ENCODE measurements at places on chromosomes 12 and 14. TPM values are rescaled to one million over a fixed set of nuclear protein-coding genes. Genes with fewer than 3 reads are reported as not detected.

HOXC9 gene
- total RNA-seq: not detected

DNA sequence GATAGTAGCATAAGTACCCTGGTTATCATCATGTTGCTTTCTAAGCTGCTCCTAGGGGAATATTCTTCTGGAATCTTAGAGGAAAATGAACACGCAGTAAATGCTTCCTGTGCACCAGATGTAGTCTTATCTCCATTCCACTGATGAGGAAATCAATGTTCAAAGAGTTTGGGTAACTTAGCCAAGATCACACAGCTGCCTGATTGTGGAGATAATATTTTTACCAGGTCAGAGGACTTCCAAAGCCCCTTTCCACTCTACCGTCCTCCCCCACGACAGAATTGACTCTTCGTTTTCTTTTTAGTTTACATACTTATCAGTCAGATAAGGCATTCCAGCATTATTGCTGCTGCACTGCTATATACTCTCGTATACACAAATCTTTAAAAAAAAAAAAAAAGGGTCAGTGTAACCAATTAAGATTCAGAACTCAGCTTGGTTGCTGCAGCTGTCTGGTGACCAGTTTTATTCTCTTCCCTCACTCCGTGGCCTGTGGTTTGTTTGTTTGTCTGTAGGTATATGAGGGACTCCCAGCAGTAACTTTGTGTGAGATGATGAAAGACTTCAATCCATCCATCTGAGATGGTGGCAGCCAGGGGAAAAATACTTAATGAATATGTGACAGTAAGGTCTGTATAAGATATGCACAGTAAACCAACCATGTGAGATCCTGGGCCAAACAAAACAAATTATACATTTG is 110.5 kb downstream of the TGFB3 start:
- no peak for DNase-seq

CCDC184 gene
- 2.1 TPM for total RNA-seq

HPD gene
- total RNA-seq: 0.27 TPM

SLC5A8 gene
- not detected for total RNA-seq

DNA sequence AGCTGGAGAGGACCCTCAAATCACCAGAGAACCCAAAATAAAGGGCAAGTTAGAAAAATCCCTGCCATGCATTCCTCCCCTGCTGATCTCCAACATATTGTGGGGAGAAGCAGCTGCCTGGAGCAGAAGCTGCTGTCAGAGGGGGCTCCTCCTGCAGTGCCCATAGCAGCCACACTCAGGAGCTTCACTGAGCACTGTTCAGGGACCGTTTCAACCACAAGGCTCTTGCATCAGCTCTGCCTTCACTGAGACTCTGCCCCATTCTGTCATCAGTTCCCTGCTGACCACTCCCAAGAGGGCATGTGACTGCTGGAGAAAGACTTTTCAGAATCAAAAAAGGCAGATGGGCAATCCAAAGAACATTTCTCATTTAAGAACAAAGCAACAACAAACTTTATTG is 392.7 kb downstream of the GALC start:
- no peak for DNase-seq

FSCB gene
- total RNA-seq: not detected

RHEBL1 gene
- not detected for total RNA-seq
